ENCODE measurements at places on chromosomes 6 and 20. TPM values are rescaled to one million over a fixed set of nuclear protein-coding genes. Genes with fewer than 3 reads are reported as not detected.
A peak's percentile ranks its signal among the peaks of the same experiment; 100 is the strongest.

DNA sequence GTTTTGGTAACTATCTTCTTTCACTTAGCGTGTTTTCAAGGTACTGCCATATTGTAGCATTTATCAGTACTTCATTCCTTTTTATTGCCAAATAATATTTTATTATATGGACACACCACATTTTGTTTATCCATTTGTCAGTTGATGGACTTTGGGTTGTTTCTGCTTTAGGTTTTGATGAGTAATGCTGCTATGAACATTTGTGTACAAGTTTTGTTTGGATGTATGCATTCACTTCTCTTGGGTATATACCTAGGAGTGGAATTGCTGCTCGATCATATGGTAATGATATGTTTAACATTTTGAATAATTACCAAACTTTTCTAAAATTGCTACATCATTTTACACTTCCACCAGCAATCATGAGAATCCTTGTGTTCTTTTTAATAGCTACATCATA, 6.4 kb upstream of the SLC22A7 start:
- DNase-seq, result no peak

GRCh38 chr6:484746-485145, 93.2 kb downstream of the IRF4 start:
- DNase-seq, result no peak

GRCh38 chr6:139257291-139257690, 34.5 kb downstream of the TXLNB start:
- no peak for DNase-seq

DNA sequence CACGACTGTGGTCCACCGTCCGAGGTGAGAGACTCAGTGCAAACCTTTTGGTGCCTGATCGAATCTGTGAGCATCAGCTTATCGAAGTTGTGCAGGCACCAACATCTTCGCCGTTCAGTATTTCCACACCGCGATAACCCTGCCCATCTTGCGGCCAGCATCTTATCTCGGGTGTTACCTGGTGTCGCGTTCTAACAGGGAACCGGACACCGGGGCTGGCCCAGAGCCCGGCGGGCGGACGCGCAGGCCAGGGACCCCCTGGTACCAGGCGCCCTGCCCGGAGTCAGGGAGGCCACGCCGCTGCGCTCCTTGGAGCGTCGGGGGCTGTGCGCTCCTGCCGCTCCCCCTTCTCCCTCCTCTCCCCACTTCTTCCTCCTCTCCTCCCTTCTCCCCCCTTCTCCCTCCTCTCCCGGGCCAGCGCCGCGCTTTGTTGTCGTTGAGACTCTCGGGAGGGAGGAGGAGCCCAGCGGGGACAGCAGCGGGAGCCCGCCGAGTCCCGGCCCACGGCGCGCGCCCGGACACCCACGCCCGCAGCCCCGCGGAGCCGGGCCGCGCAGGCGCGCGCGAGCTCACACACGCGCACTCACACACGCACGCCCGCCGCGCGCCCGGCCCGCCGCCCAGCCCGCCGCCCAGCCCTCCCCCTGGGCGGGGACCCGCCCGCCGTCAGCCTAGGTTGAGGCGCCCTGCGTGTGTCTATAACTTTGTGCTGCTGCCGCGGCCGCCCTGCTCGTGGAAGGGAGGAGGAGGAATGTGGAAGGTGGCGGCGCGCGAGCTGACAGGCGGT, 1.4 kb upstream of the FOXO3 start:
- DNase-seq, result peak; percentile 94

ASIP gene
- polyA plus RNA-seq, result not detected

- no peak for DNase-seq
Observed at GRCh38 chr20:34979366-34980153, 23.9 kb downstream of the MYH7B start.

PNPLA1 gene
- polyA plus RNA-seq, result 0.15 TPM

- DNase-seq, result no peak
Observed at GRCh38 chr6:124792386-124792785, 169.9 kb upstream of the RNF217 start.

- DNase-seq, result no peak
Observed at GRCh38 chr20:63046841-63047240, 40.1 kb upstream of the BHLHE23 start.
